GM20000 (cell line): ENCODE measurements at places on chromosomes 2 and 18.

DNA sequence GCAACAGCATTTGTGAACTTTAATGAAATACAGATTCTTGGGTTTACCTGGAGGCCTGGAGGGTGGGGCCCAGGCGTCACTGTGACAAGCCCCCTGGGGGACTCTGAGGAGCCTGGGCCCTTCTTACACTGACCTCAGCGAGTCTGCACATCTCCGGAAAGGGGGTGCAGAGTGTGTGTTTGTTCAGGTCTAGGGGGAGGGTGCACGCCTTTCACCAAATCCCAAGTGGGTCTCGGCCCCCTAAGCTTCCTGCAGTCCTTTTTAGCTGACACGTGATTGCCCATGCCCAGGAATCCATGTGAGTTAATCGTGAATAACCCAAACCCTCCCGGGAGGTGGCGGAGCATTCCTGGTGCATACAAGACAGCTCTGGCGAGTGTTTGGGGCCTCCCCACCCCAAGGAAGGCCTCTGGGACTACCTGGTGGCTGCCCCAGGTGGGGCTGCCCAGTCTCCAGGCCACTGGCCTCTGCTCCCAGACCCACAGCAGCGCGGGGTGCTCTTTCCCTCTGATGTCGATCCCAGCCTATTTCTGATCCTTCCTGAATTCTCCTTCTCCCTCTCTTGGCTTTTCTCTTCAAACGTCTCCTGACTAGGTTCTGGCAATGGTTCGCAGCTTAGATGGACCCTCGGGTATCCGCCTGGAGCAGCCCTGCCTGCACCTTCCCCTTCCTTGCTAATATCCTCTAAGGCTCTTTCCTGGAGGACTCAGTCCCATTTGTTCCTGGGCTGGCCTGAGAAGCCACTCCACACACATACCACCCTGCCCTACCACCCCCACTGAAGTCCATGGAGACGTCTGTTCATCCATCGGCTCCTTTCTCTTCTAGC, 10.0 kb downstream of the NGEF start:
- DNase-seq = no peak

- DNase-seq = peak; percentile 60
Measured at GRCh38 chr2:127620866-127621265, 25.1 kb upstream of the GPR17 start.

- DNase-seq = no peak
Measured at GRCh38 chr2:126662621-126663020, 6.7 kb downstream of the GYPC start.

DNA sequence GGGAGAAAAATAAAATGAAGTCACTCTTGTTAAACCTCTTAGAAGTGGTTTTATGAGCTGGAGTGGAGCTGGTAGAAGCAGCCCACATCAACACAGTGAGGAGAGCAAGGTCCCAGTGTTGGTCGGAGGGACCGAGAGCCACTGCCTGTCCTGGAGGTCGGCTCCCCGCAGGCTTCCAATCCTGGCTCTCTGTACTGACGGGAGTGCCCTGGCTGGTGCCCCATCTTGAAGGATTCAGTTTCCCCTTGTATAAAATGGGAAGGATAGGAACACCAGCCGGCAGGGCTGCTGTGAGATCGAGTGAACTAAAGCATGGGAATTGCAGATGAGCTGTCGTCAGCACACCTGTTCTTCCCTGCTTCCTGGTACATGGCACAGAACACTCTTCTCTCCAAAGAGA, 104.3 kb upstream of the ID2 start:
- no peak for DNase-seq

DNA sequence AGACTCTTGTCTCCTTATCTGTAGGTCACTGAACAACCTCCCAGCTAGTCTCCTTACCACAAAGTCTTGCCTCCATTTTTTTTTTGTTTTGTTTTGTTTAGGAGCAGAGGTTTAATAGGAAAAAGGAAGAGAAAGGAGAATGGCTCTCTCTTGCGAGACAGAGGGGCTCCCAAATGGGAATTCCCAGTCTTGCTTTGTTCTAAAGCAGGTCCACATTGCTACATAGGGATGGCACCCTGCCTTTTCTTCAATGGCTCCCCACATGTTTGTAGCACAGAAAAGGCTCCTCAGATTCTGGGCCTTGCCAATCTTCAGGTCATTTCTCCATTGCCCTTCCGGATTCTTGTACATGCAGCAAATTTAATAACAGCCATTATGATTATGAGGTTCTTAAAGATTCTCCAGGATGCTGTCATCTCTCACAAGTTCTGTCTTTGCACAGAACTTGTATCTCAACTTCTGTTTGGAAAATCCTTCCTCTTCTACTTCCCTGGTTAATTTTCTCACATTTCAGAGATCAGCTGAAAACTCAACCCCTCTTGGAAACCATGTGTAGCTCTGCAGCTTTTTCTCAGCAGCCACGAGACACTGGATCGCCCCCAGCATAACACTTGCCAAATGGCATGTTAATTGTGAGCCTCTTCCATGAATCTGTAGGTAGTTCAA, 23.6 kb downstream of the IL1F10 start:
- DNase-seq = no peak

DNA sequence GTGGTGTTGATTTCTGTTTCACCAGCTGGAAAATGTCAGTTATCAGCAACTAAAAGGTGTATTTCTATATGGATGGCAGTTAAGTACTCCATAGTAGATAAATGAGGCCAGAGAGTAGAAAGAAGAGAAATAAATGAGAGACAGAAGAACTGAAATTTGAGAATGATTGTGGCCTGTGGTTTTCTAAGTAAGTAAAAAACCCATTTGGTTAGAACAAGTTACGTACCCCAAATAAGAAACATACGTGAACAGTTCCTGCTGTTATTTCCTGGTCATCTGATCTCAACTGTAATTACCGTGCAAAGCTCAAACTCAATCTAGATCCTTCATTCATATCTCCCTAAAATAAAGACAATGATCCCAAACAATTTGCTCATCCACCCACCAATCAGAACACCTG, 181.3 kb downstream of the PID1 start:
- DNase-seq = no peak

DNA sequence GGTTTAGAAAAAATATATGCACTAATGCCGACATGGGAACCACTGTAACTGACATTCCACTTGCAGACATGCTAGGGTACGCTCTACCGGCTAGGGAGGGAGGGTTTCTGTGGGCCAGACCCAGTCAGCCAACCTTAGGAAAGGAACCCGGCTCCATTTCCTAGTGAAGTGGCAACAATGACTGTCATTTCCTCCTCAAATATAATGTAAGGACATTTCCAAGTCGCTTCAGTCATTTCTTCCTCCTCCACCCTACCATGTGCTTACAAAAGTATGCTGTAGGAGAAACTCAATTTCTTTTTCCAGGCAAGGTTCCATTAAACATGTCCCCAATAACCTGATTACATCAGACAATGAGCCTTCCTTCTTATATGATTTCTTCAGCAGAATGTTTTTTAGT, 64.3 kb upstream of the PSMD14 start:
- peak; percentile 19 for DNase-seq
